Activated CD4-positive, alpha-beta T cell treated with anti-CD3 and anti-CD28 coated beads, Interleukin-2, amount 10 ng/mL, durations not matched to agents 24 days and 14 days (primary cell): ENCODE measurements at places on chromosomes 1 and 21. TPM values are rescaled to one million over a fixed set of nuclear protein-coding genes. Genes with fewer than 3 reads are reported as not detected.

GRCh38 chr1:41621256-41621655 is 136.8 kb upstream of the EDN2 start:
- peaks cover 51% of the 10 kb centered on the region for H3K4me1 ChIP-seq
- DNase-seq, result no peak
- no peaks in the 10 kb centered on the region for H3K27me3 ChIP-seq
- H3K27ac ChIP-seq, result peak overlapping the region; percentile 8
- peaks cover 62% of the 10 kb centered on the region for H3K36me3 ChIP-seq

DNA sequence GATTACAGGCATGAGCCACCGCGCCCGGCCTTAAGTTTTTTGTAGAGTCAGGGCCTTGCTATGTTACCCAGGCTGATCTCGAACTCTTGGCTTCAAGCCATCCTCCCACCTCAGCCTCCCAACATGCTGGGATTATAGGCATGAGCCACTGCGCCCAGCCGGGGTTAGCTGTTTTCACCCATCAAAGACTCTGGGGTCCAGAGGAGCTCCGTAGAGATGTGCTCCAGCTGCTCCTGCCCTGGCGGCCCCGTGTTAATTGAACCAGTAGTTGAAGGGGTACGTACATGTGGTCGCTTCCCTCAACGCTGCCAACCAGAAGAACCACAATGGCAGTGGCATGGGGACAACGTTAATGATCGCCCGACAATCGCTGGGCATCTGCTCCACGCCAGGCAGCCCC is 72.0 kb downstream of the NPHP4 start:
- DNase-seq, result no peak
- no peak overlapping the region for H3K27ac ChIP-seq
- peaks cover 1% of the 10 kb centered on the region for H3K36me3 ChIP-seq
- H3K4me3 ChIP-seq, result no peak overlapping the region

Gene CSMD2
- not detected in 2 replicates for total RNA-seq

DNA sequence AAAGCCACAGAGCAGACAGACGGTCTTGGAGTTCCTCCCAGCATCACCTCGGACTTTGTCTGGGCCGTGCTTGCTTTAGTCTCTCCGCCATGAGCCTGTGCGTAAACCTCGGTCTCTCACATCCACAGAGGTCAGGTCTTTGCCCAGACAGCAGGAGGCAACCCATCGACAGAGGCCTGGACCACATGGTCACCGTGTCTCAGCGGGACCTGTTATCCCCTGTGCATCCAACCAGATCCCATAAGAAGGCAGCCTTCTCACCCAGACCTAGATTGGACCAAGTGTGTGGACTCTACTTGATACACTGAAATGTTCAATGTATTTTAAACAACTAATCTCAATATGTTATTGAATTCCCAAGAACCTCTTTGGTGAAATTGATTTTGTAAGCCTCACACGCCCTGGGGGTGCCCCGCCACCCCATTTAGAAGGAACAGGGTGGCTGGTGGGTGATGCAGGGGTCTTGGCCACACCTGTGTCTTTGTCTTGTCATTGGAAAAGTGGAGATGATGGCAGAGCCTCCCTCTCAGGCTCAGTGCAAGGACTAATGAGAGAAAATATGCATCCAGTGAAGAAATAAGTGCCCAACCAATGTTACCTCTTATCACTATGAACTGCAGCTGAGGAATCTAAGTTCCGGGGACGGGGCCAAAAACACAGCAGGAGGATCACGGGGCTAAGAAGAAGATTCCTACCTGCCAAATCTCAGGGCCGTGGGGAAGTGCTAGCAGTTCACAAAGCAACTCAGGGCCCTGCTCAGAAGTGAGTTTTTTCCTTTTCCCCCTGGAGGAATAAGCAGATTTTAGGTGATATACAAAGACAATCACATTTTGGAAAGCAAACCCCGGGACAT is 101.6 kb upstream of the BACE2 start:
- H3K27ac ChIP-seq, result no peak overlapping the region
- no peak overlapping the region for H3K4me3 ChIP-seq
- peaks cover 6% of the 10 kb centered on the region for H3K4me1 ChIP-seq

Gene ANKRD45
- not detected in 2 replicates for total RNA-seq

- H3K36me3 ChIP-seq, result no peaks in the 10 kb centered on the region
- peaks cover 41% of the 10 kb centered on the region for H3K4me1 ChIP-seq
- H3K27ac ChIP-seq, result no peak overlapping the region
- peaks cover 12% of the 10 kb centered on the region for H3K27me3 ChIP-seq
Measured at GRCh38 chr1:27935721-27936120, 921 bp downstream of the SMPDL3B start.

DNA sequence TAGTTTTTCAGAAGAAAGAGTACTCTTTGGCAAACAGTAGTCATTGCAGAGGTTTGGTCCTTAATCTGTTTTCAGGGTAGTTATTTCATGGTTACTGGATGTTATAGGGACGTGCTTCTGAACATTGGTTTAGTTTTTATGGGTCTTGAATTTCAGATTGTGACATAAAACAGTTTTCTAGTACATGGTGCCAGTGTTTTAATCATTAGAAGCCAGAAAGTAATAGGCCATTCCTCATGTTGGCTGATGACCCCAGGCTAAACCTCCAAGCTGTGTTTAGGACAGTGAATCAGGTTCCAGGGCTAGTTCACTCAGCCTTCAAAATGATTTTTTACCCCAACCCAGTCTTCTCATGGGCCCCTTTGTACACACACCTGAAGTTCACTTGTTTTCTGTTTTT is 73.3 kb downstream of the OLFML2B start:
- peaks cover 9% of the 10 kb centered on the region for H3K4me1 ChIP-seq
- peaks cover 15% of the 10 kb centered on the region for H3K36me3 ChIP-seq

Gene UQCRHL
- 1.5 TPM in 2 replicates for total RNA-seq

DNA sequence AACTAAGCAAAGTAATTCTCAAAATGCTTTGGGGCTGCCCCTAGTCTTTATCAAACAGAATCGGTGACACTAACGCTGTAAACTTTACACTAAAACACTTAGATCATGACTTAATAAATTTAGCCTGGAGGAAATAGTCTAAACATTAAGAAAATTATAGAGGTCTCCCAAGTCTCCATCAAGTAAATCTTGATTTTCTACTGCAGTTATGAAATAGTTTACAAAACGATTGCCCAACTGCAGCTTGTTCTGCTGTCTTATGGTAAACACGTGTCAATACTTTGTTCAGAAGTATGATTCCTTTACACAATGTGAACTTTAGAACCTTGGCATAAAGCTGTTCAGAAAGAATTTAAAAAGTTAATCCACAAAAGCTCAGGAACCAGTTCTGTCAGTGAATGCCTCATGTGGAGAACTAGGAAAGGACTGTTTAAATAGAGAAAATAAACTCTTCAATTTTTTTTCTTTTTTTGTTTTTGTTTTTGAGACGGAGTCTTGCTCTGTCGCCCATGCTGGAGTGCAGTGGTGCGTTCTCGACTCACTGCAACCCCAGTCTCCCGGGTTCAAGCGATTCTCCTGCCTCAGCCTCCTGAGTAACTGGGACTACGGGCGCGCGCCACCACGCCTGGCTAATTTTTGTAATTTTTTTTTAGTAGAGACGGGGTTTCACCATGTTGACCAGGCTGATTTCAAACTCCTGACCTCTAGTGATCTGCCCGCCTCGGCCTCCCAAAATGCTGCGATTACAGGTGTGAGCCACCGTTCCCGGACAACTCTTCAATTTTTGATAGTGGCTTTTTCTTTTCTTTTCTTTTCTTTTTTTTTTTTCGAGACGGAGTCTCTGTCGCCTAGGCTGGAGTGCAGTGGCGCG is 1.6 kb downstream of the DDI2 start:
- peaks cover 18% of the 10 kb centered on the region for H3K36me3 ChIP-seq
- H3K4me3 ChIP-seq, result peak overlapping the region; percentile 90
- H3K27me3 ChIP-seq, result no peaks in the 10 kb centered on the region
- no peak for DNase-seq
- H3K27ac ChIP-seq, result peak overlapping the region; percentile 94

DNA sequence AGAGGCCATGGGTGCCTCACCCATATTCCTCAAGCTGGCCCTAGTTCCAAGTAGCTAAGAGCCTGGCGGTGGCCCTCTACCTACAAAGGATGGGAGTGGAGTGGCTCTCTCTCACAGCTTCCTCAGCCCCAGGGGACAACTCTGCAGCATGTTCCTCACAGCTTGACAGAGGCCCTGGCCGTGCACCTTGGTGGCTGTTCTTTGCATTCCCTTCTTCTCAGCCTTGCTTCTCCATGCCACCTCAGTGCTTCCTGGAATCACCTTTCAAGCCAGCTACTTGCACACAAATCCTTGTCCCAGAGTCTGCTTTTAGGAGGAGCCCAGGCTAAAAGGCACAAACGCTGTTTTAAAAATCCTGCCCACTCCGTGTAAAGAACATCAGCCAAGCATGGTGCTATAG is 69.0 kb upstream of the DIRAS3 start:
- no peaks in the 10 kb centered on the region for H3K36me3 ChIP-seq
- H3K4me1 ChIP-seq, result peaks cover 3% of the 10 kb centered on the region
- H3K27me3 ChIP-seq, result no peaks in the 10 kb centered on the region

Gene APOBEC4
- not detected in 2 replicates for total RNA-seq

GRCh38 chr1:4301007-4301406 is 353.4 kb upstream of the AJAP1 start:
- H3K36me3 ChIP-seq, result no peaks in the 10 kb centered on the region
- no peaks in the 10 kb centered on the region for H3K4me1 ChIP-seq
- H3K27me3 ChIP-seq, result no peaks in the 10 kb centered on the region
- no peak overlapping the region for H3K27ac ChIP-seq

GRCh38 chr1:180670681-180671080 is 38.9 kb downstream of the XPR1 start:
- peaks cover 33% of the 10 kb centered on the region for H3K36me3 ChIP-seq
- H3K4me3 ChIP-seq, result no peak overlapping the region
- no peak for DNase-seq
- H3K4me1 ChIP-seq, result peaks cover 13% of the 10 kb centered on the region
- H3K27me3 ChIP-seq, result no peaks in the 10 kb centered on the region
- no peak overlapping the region for H3K27ac ChIP-seq

GRCh38 chr1:62407398-62408009 is 29.3 kb upstream of the USP1 start:
- no peaks in the 10 kb centered on the region for H3K36me3 ChIP-seq
- no peaks in the 10 kb centered on the region for H3K4me1 ChIP-seq
- no peak overlapping the region for H3K4me3 ChIP-seq
- no peak overlapping the region for H3K27ac ChIP-seq
- DNase-seq, result peak; percentile 73

- no peak overlapping the region for H3K4me3 ChIP-seq
- H3K27me3 ChIP-seq, result no peaks in the 10 kb centered on the region
- no peak overlapping the region for H3K27ac ChIP-seq
- peaks cover 39% of the 10 kb centered on the region for H3K4me1 ChIP-seq
Measured at GRCh38 chr1:202167708-202168415, 7.5 kb upstream of the PTPN7 start.

Gene F11R
- total RNA-seq, result 9.1 and 21.4 TPM in 2 replicates

GRCh38 chr1:8816264-8816663 is 1.2 kb downstream of the RERE start:
- no peak for DNase-seq
- H3K4me1 ChIP-seq, result peaks cover 37% of the 10 kb centered on the region
- H3K36me3 ChIP-seq, result no peaks in the 10 kb centered on the region
- peak overlapping the region; percentile 96 for H3K4me3 ChIP-seq
- H3K27ac ChIP-seq, result peak overlapping the region; percentile 92
- H3K27me3 ChIP-seq, result peaks cover 7% of the 10 kb centered on the region

- H3K4me1 ChIP-seq, result peaks cover 18% of the 10 kb centered on the region
- no peaks in the 10 kb centered on the region for H3K27me3 ChIP-seq
- no peak overlapping the region for H3K4me3 ChIP-seq
- H3K36me3 ChIP-seq, result no peaks in the 10 kb centered on the region
- no peak for DNase-seq
Measured at GRCh38 chr1:59428828-59429227, 131.9 kb downstream of the FGGY start.

DNA sequence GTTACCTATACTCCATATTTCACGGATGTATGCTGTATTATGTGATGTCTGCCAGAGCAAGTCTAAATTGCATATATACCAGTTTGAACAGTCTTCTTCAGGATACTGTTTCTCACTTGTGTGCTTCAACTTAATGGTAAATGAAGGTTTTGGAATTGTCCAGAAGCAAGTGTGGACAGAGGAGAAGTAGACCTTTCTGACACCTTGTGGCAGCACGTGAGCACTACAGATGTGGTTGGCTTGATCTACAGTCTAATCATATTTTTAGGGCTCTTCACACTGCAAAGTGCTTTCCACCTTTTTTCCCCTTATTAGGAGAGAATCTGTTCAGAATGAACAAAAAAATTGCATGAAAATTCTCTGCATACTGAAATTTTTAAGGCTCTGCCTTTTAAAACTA is 10.9 kb downstream of the MORC3 start:
- DNase-seq, result peak; percentile 83
- H3K36me3 ChIP-seq, result peaks cover 28% of the 10 kb centered on the region
- H3K4me3 ChIP-seq, result no peak overlapping the region
- H3K27ac ChIP-seq, result peak overlapping the region; percentile 31
- peaks cover 27% of the 10 kb centered on the region for H3K4me1 ChIP-seq
